ENCODE measurements at places on chromosomes 7 and 10.

GRCh38 chr7:108308903-108309302, 147.3 kb downstream of the NRCAM start:
- peak; percentile 40 for DNase-seq

DNA sequence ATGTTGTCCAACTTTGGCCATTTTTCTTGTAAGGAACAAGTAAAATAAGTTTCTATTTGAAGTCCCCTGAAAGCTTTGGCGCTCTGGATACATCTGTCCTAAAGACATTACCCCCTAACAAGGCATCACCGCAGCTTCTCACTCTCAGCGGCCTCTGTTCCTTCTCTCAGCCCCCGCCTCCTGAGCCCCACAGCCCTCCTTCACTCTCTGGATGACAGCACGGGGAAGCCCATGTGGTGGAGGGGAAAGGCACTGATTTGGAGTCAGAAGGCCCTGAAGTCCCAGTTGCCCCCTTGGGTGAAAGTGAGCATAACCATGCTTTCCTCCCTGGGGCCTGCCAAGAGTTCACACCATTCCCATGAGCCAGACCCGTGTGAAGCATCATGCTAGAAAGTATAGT, 4.6 kb downstream of the H2BK1 start:
- DNase-seq = no peak

GRCh38 chr10:96053985-96054384, 10.6 kb downstream of the CCNJ start:
- DNase-seq = no peak

DNA sequence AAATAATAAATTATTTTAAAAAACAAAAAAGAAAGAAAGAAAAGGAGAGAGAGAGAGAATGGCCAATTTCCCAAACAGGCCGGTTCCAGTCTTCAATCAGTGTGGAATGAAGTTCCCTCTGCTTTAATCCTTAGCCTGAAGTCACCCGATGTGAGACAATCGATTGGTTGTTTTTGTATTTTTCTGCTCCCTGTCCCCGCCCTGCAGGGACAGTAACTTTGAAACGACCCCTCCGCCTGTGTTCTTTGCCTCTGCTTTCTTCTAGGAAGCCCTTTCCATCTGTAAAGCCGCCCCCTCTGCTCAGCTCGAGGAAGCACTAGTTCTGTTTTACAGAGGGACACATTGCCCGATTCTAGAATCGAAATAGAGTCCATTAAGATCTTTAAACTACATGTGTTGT, 33.4 kb downstream of the FOXL3 start:
- DNase-seq = no peak

DNA sequence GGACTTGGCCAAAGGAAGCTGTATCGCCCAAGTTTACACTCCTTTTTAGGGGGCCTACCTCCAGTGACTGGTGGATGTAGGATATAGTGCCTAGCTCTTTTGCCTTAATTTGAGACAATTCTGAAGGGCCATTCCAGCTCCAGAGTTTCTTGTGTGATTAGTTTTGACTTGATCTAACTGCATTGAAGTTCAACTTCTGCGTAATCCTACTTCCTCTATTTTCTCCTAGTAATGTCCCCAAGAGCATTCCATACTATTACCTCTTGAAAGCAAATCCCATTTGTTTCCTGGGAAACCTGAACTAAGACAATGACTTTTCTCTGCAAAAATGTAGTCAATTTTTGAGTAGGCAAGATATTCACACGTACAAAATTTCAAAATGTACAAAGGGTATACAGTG, 4.7 kb upstream of the H2AZ2 start:
- DNase-seq = no peak

DNA sequence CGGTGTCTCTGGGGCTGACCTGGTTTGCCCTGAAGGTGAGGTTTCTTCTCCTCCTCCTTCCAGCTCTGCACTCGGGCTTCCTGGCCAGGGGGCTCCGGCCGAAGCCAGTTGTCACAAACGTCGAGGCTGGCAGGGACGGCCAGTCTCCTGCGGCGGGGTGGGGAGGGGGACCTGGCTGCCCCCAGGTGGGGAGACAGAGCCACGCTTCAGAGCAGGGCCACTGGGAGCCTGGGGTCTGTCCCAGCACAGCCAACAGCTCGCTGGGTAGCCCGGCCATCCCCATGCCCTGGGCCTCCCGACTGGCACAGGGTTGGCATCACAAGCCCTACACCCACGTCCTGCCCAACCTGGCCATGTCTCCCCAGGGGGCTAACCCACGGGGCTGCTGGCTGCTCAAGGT, 20.4 kb downstream of the MICALL2 start:
- no peak for DNase-seq

GRCh38 chr10:3622427-3622826, 162.6 kb downstream of the KLF6 start:
- no peak for DNase-seq

GRCh38 chr10:20909801-20910200, 12.7 kb upstream of the NEBL start:
- DNase-seq = no peak

GRCh38 chr10:10855151-10855581, 162.5 kb upstream of the CELF2 start:
- no peak for DNase-seq

GRCh38 chr7:134901389-134902020, 84.8 kb upstream of the AGBL3 start:
- peak; percentile 62 for DNase-seq

DNA sequence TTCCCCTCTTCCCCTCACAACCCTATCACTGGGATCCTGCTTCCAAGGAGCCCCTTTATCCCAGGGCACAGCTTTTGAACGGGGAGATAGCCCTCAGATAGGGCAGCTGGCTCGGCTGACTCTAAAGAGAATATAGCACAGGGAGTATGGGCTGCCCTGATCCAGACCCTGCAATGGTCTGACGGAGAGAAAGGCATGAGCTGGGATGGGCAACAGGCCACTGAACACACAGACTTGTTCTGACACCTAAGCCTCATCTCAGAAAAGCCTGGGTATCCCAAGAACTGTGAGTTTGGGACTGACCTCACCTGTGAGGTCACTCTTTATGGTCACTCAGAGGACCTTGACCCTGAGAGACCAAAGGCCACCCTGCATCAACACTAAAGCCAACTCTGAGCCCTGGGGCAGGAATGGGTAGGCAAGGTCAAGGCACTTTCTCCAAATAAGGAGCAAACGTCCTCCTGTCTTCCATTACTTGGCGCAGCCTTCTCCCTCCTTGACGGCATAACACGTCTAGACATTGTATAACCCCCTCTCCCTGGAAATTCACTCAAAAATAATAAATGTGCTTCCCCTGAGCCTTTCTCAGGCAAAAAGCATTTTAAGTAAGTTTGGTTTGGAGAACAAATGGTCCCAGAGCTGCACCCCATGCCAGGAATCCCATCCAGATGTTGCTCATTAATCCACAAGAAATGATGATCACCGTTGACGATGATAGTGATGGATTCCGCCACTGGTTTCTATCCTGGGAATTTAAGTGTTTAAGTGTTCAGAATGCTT, 8.2 kb upstream of the LRRC18 start:
- DNase-seq = no peak

DNA sequence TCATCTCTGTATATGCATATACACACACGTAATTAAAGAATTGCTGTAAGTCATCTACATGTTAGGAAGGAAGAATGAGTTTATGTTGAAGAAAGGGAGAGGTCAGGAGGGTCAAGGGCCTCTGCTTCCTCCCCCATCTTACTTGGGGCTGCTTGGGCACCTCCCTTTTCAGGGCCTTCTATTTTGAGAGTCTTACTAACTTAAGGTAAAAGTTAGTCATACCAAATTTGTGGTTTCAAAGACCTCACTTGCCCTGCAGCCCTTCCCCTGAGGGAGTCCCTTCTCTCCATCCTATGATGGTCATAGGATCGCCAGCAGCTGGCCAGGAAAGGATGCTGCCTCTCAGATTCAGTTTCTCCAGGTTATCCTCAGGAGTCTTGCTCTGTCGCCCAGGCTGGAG, 2.6 kb downstream of the PLEKHS1 start:
- no peak for DNase-seq

- peak; percentile 29 for DNase-seq
These were observed 36.0 kb upstream of the ARHGAP21 start for GRCh38 chr10:24759672-24760071.

DNA sequence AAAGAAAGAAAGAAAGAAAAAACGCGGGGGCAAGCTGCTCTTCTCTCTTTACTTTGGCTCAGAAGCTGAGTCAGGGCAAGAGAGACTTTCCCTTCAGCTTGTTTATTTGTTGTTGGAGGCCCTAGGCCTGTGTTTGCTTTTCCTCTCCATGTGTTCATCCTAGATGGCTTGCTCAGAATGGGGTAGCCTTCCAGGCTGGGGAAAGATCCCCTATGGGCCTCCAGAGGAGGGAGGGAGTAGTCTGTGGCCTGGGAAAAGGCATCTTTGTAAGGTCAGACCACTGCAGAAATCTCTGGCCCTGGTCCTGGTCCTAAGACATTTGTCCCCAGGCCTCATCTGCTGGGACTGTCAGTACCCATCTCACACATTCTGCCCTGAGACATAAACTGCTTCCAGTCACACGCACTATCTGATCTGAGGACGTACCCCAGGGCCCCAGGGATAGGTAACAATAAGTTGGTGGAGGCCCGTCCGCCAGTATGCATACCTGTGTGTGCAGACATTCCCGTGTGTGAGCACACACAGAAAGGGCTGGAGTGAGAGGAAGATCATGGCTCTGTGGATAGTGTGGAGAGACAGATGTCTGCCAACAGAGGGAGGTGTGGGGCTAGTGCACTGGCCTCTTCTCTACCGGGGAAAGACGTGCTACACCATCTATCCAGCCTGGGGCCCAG, 4.9 kb upstream of the SCD start:
- DNase-seq = peak; percentile 82

- peak; percentile 10 for DNase-seq
These were observed 153.3 kb downstream of the STK31 start for GRCh38 chr7:23863209-23863787.

DNA sequence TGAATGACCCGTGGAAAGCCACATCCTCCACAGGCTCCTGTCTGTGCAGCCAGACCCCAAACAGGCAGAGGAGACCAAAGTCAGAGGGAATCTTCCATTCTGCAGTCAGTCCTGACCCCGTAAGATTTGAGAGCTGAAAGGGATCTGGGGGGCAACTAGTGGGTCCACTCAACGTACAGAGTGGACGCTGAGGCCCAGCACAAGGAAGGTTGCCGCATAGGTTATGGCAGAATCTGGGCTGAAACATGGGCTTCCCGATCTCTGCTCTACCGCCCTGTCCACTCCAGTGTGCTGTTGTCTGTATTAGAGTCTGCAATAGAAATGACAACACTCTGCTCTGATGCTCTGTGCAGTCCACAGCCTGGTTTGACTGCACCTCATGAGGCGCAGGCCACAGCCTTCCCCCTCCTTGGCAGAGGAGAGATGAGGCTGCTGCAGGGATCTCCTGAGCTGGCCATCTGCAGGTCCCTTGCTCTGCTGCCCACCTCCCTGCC, 7.9 kb upstream of the ZNF22 start:
- no peak for DNase-seq

- DNase-seq = no peak
These were observed 100.1 kb upstream of the PTN start for GRCh38 chr7:137443616-137444015.

DNA sequence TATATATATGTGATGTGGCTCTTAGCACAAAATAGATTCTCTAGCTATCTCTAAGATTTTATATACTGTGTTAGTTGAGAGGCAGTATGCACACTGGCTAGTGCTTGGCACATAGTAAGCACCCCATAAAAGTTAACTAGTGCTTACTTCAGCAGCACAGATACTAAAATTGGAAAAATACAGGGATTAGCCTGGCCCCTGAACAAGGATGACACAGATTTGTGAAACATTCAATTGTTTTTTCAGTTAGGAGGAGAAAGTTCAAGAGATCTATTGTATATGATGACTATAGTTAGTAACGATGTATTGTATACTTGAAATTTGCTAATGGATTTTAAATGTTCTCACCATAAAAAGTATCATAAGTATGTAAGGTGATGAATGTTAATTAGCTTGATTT, 78.3 kb upstream of the LRRC17 start:
- no peak for DNase-seq

DNA sequence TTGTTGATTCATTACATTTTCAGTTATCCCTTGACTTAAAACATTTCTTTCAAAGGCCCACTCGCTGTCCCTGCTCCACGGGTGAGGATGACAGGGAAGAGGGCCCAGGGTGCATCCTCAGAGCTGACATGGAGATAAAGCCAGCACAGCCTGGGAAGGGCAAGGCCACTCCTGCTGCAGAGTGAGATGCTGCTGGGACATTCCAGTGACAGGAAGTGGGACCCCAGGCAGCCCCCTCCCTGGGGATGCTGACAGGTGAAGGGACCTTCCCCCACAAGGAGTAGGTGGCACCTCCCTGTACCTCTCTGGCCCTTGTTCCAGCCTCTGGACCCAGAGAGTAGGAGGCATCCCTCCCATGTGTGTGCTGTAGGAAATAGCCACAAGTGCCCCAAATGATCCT, 97.8 kb upstream of the DDC start:
- DNase-seq = no peak

DNA sequence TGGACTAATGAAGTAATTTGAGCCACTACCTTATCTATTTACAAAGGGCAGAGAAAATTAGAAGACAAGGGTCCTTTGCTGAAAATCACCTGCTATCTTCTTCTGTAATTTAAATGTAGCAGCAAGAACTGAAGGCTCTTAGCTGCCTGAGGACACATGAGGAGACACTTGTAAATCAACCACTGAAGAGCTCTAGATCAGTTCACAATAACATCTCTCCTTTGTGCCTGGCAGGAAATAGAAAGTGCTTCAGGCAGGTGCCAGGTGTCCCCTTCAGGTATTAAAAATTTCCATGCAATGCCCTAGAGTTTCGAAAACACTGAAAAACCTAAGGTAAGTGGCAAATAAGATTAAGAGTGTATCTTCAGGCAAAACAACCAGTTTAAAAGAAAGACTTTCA, 474.6 kb downstream of the GRM8 start:
- DNase-seq = no peak

- no peak for DNase-seq
These were observed 449.4 kb downstream of the PTPRN2 start for GRCh38 chr7:158138329-158138597.

DNA sequence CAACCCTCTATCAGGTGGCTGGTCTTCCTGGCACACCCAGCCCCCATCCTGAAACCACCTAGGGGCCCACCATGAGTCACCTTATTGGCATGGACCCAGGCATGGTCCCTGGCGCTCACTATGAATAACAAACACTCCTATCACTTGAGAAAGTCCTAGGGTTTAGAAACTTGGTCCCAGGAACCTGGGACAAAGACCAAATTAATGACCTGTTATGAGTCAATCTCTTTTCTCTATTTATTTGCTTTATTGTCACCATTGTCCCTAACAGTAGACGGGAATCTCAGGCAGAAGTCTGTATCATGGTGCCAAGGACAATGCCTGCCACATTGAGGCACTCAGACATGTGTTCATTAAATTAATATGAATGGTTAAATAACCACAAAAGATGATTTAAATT, 599.6 kb upstream of the C7orf33 start:
- no peak for DNase-seq

GRCh38 chr10:133388236-133388972, 5.6 kb upstream of the MTG1 start:
- DNase-seq = no peak

- no peak for DNase-seq
These were observed 247.8 kb upstream of the IGFBP3 start for GRCh38 chr7:46168671-46169383.

DNA sequence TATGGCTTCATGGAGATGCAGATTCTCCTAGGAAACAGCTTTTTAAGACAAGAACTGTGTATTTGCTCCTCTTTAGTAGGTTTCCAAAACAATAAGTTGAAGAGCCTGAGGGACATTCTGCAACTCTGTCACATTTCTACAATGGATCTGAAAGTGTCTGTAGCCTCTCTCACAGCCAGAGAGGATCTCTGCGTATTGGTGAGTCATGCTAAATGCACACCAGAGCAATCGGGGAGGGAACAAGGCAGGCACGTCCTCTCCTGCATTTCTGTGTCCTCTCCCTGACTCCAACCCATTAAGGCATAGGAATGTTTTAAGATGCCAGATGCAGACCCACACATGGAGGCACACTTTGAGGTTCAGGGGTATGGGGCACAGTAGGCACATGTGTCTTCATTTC, 1126.4 kb upstream of the GHITM start:
- DNase-seq = no peak
